NCI-H1436 treated with DMSO at 0.1 percent for 48 hours (cell line): ENCODE measurements at places on chromosomes 4 and X.

- DNase-seq: no peak
Measured at GRCh38 chrX:156001667-156002021, 4.1 kb downstream of the IL9R start.

DNA sequence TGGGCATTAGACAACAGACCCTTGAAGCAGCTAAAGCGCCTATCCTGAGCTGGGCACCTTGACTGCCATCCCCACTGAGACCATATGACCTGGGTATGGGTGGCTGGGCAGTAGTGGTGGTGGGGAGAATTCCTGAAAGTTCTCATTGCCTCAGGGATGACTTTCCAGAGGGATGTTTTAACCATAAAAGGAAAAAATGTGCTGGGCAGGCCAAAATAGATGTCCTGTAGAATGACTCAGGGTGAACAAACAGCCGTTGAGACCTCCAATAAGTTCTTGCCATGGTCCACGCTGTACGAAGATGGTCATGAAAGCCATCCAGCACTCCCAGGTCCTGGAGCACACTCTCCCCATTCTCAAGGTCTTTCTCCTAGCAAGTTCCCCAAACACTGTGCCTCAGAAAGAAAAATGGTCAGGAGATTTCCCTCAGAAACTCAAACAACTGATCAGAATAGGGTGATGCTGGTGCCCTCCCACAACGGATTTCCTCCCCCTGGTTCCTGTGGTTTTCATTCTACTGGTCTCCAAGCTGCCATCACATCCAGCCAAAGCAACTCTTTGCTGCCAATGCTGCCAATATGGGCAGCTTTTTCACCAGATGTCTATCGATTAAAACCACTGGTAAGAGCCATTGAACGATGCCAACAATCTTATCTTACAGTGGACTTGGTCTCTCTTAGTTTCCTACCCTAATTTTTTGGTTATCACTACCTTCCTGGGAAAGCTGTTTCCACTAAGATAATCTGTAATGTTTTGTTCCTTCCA is 11.2 kb downstream of the CDKN2AIP start:
- DNase-seq: no peak

DNA sequence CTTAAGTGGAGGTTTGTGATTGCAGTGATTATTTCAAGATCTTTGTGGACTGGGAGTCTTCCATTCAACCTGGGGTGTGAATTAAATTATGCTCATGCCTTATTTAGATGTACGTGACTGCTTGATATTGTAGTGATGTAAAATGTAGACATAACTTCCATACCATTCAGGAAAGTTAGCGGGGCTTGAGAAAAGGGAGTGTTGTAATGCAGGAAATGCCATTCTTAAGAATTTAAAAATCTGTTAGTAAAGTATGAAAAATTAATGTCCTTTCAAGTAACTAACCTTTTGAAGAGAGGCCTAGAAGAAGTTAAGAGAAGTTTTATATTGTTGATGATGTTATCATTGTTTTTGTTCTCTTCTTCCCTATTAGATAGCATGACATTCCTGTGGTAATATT is 318.2 kb downstream of the CCSER1 start:
- DNase-seq: no peak

- no peak for DNase-seq
Measured at GRCh38 chrX:132216283-132216682, 3.0 kb downstream of the RAP2C start.

GRCh38 chrX:134803060-134803459 is 144.8 kb upstream of the PLAC1 start:
- no peak for DNase-seq

DNA sequence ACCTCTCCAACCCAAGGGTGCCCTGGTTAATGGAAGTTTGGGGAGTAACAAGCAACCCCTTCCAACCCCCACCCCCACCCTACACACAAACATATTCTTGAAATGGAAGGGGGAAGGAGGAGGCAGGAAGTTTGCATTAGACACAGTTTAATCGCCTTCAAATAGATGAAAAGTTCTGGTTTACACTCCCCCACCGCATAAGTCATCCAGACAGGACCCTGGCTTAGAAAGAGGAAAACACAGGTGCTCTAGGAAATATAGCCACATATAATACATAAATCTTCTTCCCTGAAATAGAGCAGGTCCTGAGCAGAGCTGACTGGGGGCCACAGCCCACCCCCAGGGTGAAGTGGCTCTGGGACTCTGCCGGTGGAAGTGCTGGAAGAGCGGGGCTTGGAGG is 25.1 kb downstream of the SASH3 start:
- no peak for DNase-seq

DNA sequence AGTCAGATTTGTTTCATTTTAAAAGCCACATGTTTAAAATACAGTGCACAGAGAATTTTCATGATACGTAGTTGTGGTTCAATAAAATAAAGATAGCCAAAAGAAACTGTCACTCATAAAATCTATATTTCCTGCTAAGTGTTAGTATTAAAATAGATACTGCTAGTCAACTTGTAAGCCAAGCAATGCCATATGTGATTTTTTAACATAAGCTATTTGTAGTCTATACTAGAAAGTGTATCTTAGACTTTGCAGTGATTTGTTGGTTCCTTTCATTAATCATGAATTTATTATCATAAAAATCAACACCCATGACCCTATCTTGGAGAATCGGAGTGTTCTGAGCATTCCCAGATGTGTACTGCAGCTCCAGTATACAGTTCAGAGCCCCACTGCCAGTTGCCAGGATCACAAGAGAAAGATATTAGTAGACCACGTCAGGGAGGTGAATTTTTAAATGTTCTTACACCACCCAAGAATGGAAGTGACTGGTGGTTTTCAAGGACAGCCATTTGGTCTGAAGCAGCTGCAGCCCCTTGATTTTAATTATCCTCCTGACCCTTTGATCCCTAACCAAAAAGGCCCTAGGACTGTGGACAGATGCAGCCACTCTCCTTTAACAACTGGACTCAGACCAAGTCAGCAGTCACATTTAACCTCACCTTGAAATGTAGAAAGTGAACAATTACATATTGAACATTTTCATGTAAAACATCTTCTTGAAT is 163.1 kb downstream of the PALLD start:
- DNase-seq: no peak

- DNase-seq: no peak
Measured at GRCh38 chr4:38673130-38673978, 9.4 kb downstream of the KLF3 start.

DNA sequence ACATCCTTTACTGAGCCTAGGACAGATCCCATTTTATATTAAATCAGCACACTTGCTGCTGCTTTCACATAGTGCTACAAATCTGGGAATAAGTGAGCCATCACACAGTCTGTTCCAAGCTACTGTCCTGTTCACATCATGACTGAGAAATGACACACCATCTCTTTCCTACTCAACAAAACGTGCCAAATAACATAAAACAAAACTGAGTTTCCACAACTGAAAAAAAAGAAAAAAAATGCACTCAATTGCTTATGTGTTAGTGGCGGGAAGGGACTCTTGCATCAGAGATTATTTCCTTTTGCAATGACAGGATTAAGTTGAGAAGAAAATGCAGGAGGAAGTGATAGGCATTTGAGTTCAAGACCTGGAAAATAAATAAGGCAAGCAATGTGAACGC is 109.0 kb downstream of the SHROOM4 start:
- DNase-seq: no peak

DNA sequence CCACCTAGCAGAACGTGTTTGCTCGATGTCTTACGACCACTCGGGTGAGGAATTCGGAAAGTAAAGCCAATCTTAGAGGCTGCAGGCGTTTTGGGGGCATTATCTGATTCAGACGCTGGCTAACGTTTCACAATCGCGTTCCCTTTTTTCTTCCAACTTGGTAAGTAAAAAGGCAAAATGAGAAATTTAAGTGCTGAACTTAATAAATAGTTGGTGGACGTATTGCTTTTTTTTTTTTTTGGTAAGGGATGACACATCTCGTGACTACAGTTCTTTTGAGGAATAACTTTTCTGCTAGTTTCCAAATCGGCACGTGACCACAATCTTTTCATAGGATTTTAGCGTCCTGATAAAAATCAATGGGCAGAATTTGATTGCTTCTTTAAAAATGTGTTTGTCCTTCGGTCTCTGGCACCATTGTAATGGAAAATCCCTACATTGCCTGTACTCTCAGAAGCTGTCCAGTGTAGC is 848 bp downstream of the RAB9A start:
- no peak for DNase-seq

- no peak for DNase-seq
Measured at GRCh38 chr4:40425799-40426574, 90.9 kb downstream of the CHRNA9 start.

GRCh38 chr4:153222707-153223426 is 18.6 kb downstream of the TRIM2 start:
- no peak for DNase-seq

DNA sequence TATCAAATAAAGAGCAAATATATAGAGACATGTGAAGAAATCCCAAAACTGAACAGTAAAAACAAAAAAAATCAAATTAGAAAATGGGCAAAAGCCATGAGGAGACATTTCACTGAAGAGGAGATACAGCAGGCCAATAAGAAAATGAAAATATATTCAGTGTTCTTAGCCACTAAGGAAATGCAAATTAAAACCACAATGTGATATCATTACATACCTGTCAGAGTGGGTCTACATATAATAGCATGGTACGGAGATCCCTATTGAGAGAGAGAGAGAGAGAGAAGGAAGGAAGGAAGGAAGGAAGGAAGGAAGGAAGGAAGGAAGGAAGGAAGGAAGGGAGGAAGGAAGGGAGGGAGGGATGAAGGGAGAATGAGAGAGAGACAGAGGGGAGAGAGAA is 707.0 kb upstream of the ACTRT1 start:
- no peak for DNase-seq

- DNase-seq: no peak
Measured at GRCh38 chr4:87058356-87059073, 123.7 kb downstream of the AFF1 start.

DNA sequence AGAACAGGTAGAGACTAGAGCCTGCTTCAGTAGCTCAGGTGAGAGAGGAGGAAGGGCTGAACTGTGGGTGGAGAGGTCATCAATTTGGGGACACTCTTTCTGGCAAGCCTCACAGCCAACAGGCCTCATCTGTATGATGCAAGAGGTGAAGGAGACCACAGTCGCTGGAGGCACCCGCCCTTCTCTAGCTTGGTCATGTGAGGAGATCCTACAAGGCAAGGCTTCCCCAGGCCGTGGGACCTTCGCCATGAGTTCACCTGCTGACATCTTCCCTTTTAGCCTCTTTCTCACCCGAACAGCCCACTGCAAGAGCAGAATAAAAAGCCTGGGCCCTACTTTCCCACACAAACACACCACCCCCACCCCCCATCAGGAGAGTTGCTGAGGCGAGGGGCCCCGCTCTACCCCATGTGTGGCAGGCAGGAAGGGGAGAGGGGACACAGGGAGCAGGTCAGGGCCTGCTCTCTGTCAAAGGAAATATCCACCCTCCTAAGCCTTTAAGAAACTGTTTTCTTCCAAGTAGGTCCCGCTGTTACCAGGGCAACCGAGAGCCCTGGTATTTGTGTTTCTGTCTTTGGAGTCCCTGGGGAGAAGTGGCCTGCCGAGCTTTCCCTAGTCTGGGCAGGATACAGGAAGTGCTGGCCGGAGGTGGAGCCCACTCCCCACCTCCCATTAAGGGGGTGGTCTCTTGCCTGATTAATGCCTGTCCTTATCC is 8.1 kb downstream of the RTL5 start:
- no peak for DNase-seq

GRCh38 chr4:175770555-175770954 is 41.5 kb downstream of the GPM6A start:
- DNase-seq: no peak

- no peak for DNase-seq
Measured at GRCh38 chr4:142378179-142378578, 467.9 kb downstream of the INPP4B start.

DNA sequence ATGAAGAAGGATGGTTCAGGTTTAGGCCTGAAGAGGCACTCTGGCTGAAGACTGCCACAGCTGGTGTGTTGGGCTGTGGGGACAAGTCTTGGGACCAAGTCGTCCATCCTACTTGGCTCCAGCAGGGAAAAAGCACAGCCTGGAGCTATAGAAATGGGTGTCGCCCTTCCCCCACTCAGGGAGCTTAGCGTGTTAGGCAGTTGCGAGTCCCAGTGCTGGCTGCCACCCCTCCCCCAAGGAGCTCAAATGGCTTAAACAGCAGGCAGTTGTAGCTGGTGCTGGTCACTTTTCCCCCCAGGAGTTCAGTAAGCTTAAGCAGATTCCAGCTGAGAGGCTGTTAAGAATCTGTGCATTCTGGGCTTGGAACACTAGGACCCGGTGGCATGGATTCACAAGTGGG is 319.5 kb upstream of the POF1B start:
- no peak for DNase-seq

DNA sequence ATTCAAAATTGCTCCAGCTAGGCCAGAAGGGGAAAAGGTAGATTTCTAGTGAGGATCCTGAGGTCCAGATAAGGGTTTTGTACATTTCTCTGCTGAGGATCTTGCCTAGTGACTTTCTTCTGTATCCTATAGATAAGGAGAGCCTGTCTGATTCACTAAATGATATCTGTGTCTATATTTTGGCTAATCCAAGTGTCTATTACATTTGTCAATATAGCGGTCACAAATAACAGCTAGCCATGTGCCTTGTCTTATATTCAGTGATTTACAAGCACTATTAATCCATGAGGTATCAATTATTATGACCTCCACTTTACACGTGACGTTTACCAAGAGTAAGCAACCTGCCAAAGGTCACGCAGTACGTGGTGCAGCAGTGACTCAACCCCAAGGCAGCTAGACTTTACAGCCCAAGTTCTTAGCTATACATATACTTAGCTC is 41.6 kb downstream of the TMEM165 start:
- no peak for DNase-seq

- DNase-seq: no peak
Measured at GRCh38 chrX:138874271-138874935, 162.9 kb upstream of the FGF13 start.

DNA sequence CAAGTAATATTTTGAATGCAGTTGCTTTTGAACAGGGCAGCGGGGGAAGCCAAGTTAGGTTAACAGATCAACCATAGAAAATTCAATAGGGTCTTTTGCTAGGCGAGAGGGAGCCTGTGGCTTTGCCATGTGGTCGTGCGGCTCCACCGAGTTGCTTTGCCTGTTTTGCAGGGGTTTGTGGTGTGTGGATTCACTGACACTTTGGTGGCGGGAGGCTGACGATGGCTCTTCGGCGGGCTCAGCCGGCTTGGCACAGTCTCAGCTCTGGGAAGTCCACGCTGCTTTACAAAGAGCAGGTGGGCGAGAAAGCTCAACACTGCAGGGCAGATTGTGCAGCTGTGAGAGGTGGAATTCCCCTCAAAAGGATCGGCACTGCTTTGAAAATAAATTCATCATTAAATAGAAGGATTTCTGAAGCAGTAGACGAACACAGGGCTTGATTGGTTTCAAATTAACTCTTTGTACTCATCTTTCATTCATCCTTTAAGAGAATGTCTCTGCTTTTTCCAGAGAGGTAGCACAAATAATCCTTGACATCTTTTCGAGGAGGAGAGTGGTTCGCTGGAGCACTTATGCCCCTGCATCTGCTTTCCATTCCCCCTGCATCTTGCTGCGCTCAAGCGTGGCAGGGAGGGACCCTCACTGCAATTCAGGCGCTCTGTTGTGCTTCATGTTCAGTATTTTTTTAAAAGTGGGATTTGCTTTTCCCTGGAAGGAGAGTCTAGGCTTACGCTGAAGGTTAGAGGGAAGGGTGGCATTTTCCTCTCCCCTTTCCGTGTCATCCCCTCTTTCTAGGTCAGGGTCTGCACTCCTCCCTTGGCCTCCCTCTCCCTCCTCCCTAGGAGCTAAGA is 201.8 kb upstream of the LEF1 start:
- no peak for DNase-seq
